ENCODE measurements at places on chromosomes 13 and 19.

GRCh38 chr13:28655561-28655960, 3.4 kb upstream of the POMP start:
- DNase-seq = peak; percentile 83

DNA sequence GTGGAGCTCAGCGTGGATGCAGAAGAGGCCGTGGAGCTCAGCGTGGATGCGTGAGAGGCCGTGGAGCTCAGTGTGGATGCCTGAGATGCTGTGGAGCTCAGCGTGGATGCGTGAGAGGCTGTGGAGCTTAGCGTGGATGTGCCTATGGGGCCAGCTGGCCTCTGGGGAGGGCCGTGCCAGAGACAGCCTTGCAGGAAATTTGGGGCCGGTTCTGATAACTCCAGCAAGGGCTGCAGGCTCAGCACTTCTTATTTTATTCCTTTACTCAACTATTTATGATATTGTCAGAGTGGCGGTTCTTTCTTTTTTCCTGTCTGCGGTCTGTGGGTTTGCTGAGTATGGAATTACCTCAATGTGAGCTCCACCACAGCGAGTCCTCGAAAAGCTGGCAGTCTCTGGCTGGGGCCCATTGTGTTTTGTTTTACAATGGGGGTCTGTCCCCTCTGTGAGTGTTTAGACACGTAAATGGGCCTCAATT, 17.8 kb upstream of the TMEM255B start:
- DNase-seq = no peak

DNA sequence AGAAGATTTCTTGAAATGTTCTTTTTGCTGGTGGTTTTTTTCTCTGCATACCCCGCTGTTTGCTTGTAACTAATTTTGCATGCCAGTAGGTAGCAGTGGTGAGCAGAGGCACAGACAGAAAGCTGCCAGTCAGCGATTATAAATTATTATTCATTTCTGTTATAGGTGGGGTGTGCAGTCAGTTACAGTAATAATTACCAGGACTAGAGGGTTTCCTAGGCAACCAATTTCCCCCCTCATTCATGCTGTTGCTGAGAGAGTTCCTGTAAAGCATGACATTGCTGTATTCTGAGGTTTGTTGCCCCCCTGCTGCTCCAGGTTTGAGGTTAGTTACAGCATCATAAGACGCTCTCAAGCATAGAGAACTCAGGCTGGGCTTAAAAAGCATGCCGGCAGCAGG, 104.5 kb downstream of the URI1 start:
- no peak for DNase-seq

- DNase-seq = no peak
Observed at GRCh38 chr19:18996351-18996750, 37.0 kb downstream of the SUGP2 start.

DNA sequence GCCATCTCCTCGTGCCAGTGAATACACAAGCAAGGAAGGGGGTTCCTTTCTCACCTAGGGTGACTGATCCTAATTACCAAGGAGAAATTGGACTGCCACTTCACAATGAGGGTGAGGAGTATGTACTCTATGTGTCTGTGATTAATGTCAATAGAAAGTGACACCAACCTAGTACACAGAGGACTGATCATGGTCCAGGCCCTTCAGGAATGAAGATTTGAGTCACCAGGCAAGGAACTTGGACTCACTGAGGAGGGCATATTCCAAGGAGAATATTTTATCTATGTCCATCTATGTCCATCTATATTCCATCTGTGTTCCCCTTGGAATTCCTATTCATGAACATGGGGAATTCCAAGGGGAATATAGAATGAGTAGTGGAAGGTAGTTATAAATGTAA, 9.2 kb upstream of the ALOX5AP start:
- DNase-seq = no peak

DNA sequence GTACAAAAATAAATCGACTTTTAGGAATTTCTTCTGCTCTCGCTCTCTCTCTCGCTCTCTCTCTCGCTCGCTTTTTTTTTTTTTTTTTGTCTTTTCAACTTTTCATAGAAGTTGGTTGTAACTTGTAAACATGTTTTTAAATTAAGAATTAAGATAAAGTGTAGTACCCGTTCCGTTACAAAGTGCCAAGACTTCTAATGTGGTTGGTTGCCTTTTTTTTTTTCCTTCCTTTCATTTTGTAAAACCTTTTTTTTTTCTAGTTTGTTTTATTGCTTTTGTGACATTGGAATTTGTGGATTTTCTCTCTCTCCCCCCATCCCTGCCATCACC, 20.4 kb downstream of the ZBTB7A start:
- DNase-seq = no peak

DNA sequence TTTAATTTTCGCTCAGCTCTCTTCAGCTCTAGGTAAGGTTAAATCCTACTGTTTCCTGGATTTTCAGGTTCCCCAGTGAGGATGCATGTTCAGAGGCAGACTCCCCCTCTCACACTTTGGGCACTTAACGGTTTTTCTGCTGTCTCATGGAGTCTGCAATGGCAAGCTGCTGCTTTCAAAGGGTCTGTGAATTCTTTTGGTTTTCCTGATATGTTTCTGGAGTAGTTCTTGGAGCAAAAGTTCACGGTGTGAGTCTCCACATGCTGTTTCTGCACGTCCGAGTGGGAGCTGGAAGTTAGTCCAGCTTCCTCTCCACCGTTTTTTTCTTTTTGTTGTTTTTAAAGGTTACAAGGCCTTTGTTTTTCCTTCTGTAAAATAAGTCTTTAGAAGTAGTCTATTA, 35.4 kb downstream of the DNAJC15 start:
- DNase-seq = no peak

DNA sequence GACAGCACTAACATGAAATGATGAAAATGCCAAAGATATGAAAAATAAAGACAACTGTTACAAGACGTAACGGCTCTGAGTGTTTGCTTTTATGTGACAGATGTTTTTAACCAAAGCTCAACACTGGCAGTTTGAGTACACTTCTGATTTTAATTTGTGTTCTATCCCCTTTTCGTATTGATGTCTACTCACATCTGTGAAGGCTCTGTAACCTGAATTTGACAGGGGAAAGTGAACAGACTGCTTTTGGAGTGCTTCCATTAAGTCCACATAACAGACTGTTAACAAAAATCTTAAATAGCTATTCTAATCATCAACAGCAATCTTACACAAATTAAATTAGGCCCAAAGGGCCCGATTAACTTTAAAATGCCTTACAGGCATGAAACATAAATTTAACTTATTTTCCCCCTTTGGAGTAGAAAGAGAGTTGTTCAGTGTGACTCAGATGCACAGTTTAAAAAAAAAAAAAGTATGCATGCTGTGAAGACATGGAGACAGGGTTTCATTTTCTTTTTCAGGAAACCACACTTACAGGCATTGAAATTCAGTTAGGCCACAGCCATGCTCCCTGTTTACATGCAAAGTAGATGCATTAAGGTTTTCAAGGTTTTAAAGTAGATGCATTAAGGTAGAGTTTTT, 16.3 kb upstream of the RNASEH2B start:
- no peak for DNase-seq

- no peak for DNase-seq
Observed at GRCh38 chr13:22562116-22562515, 618.7 kb upstream of the SGCG start.

DNA sequence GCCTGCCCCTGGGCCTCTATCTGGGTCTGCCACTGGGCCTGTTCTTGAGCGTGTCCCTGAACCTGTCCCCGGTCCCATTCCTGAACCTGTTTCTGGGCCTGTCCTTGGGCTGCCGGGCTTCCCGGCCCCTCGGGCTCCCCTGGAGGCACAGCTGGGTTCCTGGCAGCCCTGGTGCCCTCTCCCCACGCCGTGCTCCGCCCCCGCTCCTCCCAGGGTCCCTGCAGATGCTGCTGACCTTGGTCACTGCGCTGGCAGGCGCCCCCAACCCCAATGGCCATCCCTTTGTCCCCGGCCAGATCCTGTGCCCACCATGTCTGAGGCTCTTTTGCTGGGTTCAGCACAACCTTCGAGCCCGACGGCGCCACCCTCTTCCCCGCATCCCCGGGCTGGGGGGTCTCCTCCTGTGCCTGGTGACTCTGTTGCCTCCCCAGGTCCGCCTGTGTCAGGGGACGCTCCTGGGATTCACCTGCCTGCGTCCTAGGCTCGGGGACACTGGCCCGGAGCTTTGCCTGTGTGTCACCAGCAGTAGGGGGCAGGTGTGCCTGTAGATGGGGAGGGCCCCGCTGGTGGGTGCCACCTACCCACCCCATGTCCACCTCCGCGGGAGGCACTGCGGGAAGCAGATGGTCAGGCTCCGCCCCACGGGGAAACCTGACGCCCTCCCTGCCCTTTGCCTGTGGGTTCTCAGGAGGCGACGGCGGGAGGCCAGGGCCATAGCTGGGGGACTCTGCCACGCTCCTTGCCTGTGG, 41.0 kb upstream of the GRTP1 start:
- no peak for DNase-seq

DNA sequence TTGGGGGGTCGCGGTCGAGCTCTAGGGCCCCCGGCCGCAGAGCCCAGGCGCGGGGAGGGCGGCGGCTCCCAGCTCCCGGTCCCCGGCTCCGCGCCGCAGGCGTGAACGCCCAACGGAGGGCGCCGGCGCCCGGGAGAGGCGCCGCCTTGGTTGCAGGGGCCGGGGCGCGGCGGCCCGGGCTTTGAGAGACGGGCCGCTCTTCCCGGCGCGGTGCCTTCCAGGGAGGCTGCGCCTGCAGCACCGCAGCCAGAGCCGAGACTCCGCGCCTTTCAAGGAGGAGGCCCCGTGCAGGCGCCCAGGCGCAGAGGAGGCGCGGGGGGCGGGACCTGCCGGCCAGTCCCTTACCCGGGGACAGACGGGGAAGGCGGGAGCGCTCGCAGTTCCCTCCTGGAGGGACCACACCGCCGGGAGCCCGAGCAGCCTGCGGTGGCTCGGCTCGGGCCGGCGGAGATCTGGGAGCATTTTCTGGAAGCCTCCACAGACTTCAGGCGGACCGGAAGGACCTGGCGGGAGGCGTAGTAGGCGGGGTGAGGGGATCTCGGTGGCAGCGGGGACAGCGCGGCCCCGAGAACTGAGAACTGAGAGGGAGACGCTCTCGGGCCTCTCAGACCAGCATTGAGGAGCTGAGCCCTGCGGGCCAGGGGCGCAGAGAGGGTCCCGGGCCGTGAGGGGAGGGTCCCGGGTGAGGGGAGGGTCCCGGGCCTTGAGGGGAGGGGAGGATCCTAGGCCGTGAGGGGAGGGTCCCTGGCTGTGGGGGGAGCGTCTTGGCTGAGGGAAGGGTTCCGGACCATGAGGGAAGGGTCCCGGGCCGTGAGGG, 25.5 kb upstream of the MCF2L start:
- peak; percentile 12 for DNase-seq

- DNase-seq = peak; percentile 16
Observed at GRCh38 chr19:21698215-21698614, 69.2 kb downstream of the ZNF100 start.

GRCh38 chr19:1392407-1392806, 8.7 kb downstream of the NDUFS7 start:
- DNase-seq = no peak

DNA sequence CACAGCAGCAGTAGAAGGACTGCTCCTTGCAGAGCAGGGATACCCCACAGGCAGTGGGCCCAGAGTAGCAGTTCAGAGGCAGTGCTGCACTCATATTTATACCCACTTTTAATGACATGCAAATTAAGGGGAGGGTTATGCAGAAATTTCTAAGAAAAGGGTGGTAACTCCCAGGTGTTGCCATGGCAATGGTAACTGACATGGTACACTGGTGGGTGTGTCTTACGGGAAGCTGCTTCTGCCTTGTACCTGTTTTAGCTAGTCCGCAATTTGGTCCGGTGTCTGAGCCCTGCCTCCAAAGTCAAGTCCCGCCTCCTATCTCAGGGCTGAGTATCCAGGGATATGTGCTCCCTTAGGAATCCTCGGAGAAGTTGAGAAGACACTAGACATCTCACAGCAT, 79.2 kb upstream of the UQCRFS1 start:
- no peak for DNase-seq

- DNase-seq = no peak
Observed at GRCh38 chr19:18273561-18274218, 562 bp downstream of the IQCN start.

DNA sequence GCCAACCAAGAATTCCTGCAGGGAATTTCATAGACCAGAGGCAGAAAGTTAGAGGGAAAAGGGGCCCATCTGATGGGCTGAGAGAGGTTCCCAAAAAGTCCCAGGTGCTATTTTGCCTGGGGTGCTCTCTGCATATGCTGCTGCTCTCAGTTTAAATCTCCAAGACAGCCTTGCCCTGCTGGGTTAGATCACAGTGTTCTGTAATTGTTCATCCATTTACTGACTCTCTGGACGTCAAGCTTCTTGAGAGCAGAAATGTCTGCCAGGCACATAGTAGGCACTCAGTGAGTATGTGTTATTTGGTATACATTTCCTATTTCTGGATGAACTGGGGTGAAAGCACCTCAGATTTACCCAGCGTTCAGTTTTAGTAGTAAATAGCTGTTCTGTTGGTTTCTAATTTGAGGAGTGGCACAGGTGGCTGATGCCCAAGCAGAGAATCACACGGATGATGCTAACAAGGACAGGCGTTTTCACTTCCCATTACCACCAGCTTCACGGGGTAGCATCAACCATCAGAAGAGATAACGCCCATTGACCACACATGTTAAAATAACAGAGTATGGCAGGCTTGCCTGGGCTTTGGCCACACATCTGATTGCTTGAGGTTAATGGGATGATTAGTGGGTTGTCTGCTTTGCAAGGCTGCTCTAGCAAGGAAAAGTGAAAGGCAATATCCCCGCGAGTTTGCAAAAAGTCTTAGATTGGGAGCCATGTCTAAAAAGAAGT, 161.1 kb downstream of the SLC7A1 start:
- no peak for DNase-seq

GRCh38 chr13:80306337-80306972, 34.5 kb downstream of the SPRY2 start:
- DNase-seq = no peak

DNA sequence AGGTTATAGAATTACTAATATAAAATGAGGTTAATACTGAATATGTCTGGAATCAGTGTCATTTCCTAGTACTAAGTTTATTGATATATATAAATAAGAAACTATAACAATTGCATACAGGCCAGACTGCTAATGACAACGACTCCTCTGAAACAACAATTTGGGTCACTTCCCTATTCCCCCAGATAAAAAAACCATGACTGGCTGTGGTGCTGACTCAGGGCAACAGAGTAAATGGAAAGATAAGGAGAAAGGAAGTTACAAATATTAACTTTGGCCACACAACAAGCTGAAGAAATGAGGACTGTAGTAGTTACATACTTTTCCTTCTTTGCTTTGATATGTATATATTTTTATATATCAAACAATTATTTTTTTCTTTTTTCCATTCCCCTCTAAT, 263.7 kb upstream of the PCDH9 start:
- DNase-seq = no peak

DNA sequence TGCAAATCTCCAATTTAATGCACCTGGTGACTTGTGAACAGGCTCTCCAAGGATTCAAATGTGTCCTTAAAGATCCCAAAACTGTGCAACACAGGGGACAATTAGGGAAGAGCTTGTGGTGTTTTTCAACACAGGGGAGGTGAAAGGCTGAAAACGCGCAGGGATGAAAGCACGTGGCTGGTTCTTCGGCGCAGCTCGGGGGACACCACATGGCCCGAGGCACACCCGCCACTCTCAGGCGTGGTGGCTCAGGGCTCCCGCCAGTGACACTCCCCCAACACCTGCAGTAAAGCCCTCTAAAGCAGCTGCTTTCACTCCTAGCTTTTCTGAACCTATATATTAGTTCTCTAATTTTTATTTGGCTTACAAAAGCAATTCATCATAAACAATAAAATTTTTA, 91.9 kb downstream of the SPACA7 start:
- DNase-seq = no peak

All from foreskin fibroblast (primary cell).